ENCODE measurements at places on chromosomes 1 and 21.

DNA sequence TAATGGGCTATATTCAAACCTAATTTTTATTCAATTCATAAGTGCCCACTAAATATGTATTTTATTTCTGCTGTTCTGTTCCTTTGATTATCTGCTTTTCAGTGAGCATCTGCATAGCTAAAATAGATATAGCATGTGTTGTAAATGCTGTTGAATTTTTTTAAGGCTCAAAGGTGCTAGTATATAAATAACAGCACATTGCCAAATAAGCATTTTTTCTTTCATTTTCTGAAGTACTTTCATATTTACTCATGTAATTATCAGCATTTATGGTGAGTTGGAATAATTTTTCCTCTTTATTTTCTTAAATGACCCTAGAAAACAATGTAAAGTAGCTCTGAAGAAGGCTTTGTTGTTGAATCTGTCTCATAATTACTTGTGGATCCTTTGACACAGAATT is 69.6 kb upstream of the B3GALT2 start:
- no peak for DNase-seq

GRCh38 chr1:65880611-65881010 is 87.9 kb downstream of the PDE4B start:
- no peak for DNase-seq

- DNase-seq, result no peak
These were observed 81.0 kb downstream of the MIS18A start for GRCh38 chr21:32197896-32198295.

GRCh38 chr1:240508950-240509349 is 103.0 kb downstream of the GREM2 start:
- DNase-seq, result no peak

- DNase-seq, result no peak
These were observed 371.2 kb downstream of the NPHP4 start for GRCh38 chr1:5620997-5621396.

All from kidney capillary endothelial cell (primary cell).